ENCODE measurements at places on chromosomes 5 and 9.

DNA sequence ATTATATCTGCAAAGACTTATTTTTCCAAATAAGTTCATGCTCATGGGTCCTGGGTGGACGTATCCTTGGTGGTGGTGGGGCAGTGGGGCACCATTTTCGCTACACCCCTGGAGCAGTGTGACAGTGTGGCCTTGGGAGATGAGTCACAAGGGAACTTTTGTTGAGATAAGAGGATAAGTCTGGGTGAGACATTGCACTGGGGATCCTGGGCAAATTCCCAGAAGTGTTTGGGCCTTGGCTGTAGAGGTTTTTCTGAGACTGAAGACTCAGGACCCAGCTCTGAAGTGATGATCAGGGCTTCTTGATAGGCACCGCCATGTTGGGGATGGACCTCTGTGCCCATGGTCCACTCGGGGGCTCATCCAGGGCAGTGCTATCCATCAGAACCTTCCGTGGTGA, 149.4 kb downstream of the MACROH2A1 start:
- no peak for DNase-seq

- no peak for DNase-seq
Observed at GRCh38 chr5:123181394-123181801, 92.4 kb downstream of the PRDM6 start.

DNA sequence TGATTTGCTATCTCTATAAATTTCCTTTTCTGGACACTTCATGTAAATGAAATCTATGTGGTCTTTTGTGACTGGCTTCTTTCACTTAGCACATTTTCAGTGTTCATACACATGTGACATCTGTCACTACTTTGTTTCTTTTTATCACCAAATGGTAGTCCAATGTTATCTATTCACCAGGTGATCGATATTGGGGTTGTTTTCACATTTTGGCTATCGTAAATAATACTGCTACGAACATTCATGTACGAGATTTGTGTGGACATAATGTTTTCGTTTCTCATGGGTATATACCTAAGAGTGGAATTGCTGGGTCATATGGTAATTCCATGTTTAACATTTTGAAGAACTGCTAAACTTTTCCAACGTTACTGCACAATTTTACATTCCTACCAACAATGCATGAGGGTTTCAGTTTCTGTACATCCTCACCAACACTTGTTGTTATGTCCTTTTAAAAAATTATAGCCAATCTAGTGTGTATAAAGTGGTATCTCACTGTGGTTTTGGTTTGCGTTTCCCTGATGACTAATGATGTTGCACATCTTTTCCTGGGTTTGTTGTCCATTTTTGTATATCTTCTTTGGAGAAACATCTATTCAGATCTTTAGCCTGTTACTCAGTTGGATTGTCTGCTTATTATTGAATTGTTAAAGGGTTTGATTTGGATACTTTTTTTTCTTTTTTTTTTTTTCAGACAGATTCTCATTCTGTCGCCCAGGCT, 263.0 kb downstream of the PDZD2 start:
- no peak for DNase-seq

- DNase-seq = no peak
Observed at GRCh38 chr9:135521608-135522095, 412 bp downstream of the LCN1 start.

Data from HCEC 1CT (cell line).